ENCODE measurements at places on chromosomes 13 and 19.

- DNase-seq = no peak
Measured at GRCh38 chr13:37202264-37202663, 96.8 kb upstream of the CSNK1A1L start.

DNA sequence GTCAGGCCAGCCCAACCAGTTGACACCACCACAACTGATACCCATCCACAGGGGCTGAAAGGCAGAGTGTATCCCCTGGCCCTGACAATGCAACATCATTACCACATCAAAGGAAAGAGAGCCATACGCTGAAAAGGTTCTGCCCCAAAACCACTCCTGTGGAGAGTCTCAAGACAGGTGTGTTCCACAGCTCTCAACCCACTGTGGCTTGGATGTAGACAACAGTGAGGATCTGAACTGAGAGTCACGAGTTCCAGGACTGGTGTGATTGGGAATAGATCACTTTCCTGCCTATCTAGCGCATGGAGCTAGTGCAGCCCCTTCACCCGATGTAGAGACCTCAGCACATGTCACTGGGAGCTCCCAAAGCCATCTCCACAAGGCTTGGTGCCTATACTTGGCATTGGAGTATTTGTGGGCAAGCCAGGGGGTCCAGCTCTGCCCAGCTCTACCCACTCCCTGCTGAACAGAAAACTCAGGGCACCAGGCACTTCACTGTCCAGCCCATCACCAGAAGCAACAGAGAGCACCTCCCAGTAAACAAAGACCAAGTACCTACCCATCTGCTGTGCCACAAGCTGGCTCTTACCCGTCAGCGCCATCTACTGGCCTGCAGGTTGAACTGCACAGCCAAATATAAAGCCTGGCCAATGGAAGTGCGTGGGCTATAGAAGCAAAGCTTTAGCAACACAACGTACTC is 579.5 kb downstream of the UQCRFS1 start:
- DNase-seq = peak; percentile 13

- no peak for DNase-seq
Measured at GRCh38 chr13:79051472-79051871, 354.6 kb downstream of the RBM26 start.

DNA sequence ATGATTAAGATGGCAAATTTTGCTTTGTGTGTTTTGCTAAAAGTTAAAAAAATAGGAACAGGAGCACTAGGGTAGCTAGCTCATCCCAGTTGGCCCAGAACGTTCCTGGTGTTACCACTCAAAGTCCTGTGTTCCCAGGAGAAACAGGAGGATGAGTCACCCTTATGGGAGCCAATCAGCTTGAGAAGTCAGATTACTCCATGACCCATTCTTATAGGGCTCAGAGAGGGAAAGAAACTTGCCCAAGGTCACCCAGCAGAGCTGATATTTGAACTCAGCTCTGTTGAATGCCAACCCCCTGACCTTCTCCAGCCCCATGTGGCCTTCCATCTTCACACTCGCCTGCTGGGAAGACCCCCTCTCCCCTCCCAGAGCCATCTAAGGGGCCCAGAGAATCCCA is 13.0 kb downstream of the NMRK2 start:
- no peak for DNase-seq

GRCh38 chr19:49573009-49573408 is 7.3 kb downstream of the NOSIP start:
- DNase-seq = no peak

DNA sequence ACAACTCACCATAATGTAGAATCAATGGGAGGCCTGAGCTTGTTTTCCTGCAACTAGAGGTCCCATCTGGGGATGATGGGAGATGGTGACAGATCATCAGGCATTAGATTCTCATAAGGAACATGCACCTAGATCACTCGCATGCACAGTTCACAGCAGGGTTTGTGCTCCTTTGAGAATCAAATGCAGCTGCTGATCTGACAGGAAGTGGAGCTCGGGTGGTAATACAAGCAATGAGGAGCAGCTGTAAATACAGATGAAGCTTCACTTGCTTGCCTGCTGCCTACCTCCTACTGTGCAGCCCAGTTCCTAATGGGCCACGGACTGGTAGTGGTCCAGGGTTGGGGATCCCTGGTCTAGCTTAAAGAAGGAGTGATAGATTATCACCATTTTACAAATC is 33.0 kb downstream of the KPNA3 start:
- DNase-seq = no peak
